Jurkat, Clone E6-1 (cell line): ENCODE measurements at places on chromosomes 13 and 19.

DNA sequence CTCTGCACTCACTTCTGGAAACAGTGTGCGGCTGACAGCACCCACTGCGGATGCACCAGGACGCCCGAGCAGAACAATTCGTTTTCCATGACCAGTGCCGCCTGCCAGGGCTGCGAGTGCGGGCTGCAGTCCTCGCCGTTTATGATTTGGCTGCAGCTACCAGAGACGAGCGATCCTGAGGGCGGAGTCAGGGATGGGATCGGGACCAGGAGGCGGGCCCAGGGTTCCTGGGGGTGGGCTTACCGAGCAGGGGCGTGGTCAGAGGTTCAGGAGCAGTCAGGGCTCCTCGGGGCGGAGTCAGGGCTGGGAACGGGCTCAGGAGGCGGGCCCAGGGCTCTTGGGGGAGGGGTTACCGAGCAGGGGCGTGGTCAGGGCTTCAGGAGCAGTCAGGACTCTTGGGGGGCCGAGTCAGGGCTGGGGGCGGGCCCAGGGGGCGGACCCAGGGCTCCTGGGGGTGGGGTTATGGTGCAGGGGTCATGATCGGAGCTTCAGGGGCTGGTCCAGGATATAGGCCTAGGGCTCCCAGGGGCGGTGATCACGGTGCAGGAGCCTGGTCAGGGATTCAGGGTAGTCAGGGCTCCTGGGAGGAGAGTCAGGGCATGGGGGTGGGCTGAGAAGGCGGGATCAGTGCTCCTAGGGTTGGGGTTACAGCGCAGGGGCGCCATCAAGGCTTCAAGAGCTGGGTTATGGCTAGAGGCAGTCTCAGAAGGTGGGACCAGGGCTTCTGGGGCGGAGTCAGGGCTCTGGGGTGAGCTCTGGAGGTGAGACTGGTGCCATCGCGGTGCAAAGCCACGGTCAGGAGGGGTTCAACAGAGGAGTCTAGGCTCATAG is 1.7 kb downstream of the KLK4 start:
- peak; percentile 50 for DNase-seq

DNA sequence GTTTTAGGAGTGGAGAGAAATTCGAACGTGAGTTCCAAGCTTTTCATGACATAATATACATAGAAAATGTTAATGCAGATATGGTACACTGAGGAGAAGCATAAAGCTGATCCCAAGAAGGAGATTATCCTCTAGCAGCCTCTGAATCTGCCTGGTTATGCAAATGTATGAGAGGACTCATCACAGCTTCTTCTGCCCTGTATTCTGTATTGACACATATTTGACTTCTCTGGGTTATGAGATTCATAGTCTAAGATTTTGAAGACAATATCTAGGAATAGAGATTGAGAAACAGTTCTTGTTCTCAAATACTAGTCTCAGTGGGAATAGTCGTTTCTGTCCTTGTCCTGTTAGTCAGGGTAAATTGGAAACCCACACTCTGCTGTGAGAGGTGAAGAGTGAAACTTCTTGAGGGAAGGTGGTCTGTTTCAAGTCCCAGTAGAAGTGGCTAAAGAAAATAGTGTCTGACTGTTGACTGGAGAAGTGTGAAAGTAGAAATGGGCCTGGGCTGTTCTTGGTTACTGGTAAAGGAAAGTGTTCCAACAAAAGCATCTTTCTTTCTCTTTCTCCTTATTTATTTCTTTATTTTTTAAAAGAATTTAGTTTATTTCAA is 1356.6 kb downstream of the SLITRK5 start:
- DNase-seq: no peak

DNA sequence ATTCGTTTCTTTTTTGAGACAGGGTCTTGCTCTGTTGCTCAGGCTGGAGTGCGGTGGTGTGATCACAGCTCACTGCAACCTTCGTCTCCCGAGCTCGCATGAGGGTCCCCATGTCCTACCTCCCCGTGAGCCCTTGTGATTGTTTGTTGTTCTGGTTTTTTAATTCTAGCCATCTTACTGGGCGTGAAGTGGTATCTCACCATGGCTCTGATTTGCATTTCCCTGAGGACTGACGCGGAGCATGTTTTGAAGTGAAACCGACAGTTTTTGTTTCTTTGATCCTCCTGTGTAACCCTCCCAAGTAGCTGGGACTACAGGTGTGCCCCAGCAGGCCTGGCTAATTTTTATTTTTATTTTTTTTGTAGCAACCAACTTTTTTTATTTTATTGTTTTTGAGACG is 21.7 kb downstream of the GNG7 start:
- no peak for DNase-seq

GRCh38 chr13:20073775-20074174 is 87.1 kb downstream of the GJA3 start:
- DNase-seq: no peak

DNA sequence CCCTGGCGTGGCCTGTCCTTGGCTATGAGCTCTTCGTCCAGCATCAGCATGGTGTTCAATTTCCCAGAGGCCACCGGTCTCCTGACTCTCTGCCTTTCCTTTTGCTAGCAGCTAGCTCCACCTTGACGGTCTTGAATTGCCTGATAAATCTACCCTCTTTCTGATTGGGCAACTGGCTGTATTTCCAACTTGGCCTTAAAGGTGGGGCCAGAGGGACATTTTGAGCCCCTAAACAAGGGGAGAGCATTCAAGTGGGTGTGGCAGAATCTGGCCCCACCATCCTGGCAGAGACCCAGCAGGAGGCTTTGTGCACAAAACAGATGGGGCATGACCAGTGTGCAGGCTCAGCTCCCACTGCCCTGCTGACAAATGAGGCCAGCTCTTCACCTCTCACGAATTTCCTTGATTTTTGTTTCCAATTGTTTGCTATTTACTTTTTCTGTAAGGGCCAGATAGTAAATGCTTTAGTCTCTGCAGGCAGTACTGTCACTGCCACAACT is 148.9 kb upstream of the VSTM2B start:
- no peak for DNase-seq

- no peak for DNase-seq
Measured at GRCh38 chr13:44331912-44332851, 41.4 kb upstream of the SERP2 start.

DNA sequence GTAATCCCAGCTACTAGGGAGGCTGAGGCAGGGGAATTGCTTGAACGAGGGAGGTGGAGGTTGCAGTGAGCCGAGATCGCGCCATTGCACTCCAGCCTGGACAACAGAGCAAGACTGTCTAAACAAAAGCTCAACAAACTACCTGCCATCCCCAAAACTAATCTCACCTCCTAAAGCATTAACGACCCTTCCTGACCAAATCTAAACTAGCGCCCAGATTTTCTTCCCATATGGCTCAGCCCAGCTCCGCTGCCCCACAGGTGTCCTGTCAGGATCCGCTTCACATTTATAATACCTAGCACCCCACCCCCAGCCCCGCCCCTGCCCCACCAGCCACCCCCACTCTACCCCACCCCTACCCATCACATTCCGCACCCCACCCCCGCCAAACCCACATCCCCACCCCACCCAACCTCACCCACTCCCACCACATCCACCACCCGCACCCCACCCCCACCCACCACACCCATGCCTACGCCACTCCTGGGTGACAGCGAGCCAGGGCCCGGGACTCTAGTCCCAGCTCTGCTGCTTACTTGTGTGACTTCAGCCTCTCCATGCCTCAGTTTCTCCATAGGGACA is 599 bp downstream of the C19orf12 start:
- DNase-seq: peak; percentile 32

GRCh38 chr19:862581-863314 is 3.3 kb downstream of the CFD start:
- DNase-seq: peak; percentile 46

- no peak for DNase-seq
Measured at GRCh38 chr19:43725468-43725867, 9.6 kb downstream of the IRGC start.

DNA sequence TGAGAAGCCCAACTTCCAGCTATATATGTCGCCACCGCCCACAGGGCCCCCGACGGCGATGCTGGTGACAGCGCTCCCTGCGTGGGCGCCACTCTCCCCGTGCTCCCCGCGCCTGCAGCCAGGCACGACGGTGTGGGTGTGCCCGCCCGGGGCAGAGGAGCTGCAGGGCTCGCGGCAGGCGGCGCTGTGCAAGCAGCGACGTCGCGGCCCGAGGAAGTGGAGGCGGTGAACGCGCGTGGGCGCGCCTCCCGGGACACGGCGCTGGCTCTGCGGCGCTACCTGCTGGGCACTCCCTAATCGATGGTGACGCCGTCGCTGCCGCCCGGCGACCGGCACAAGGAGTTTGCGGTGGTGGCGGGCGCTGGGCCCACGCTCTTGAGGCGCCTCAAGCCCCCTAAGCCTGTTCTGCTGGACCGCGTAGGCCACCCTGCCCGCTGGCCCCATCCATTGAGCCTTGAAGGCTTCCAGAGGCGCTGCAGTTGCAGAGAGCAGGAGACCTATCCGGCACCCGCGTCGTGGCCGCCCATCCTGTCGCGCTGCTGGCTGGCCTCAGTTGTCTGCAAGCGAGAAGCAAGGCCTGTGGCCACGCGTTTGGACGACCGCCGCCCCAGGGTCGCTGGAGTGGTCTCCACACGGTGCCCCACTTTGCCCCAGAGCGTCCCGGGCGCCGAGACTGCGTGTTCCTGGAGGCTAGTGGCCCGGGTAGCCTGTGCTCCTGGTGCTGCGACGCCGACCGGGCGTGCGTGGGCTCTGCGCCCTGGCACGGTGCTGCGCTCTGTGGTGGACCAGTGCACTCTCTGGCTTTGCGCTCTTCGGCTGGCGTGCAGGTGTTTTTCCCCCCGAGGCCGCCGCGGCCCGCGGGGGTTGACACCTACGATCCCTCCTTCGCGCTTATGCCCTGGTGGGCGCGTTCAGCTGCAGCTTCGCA is 23.1 kb downstream of the LRFN3 start:
- DNase-seq: no peak
